ENCODE measurements at places on chromosomes 5 and 9.

- no peak for DNase-seq
These were observed 62.5 kb downstream of the RASGRF2 start for GRCh38 chr5:81022688-81023084.

DNA sequence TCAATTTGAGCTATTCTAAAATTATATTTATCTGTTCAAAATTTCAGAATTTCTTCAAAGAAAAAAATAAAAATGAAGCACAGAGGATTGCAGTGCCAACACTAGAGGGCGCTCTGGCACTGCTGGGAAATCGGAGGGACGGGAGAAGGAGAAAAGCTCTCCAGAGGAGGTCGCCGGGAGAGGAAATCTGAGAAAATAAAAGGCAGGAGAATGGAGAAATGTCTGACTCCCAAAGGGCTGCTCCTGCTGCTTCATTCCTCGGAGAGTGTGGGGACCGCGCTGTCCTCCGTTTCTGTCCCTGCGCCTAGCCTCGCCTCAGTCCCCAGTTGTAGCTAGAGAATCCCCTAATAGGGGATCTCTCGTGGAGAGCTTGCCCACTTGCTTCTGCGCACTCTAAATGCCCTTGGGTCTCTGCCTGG is 40.0 kb upstream of the ARSB start:
- DNase-seq: peak; percentile 64

- peak; percentile 83 for DNase-seq
These were observed 696 bp downstream of the ZFP62 start for GRCh38 chr5:180860273-180860886.

DNA sequence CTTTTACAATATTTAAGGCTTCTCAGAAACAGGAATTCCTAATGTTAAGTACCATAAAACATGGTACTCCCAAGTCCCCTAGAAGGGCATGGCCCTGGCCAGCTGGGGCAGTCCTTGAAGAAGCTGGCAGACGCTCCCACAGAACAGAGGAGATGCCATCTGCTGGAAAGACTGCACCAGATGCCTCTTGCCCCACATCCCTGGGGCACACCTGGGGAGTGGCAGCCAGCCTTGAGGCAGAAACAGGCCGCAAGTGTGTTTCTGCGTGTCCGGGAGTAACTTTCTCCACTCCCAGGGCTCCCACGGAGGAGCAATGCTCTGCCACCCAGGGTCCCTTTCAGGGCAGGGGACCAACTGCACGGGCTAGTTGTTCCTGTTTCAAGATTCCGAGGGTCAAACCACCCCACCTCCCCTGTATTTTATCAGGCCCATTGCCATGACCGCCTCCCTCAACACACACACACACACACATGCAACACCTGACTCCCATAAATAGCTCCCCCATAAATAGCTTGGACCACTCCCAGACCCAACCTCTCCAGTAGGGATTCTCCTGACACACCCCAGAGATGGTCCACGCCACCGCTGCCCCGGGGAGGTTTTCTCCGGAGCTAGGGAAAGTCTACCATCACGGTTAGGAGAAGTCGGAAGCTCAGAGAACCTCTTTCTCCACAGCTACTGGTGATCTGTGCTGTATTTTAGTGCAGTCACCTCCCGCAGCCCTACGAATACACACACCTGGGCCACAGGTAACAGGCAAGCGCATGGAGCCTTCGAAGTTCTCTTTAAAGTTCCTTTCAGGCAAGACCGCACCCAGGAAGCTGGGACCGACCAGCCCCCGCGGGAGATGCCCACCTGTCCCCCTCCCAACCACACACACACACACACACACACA is 1.5 kb downstream of the SPOCK1 start:
- DNase-seq: peak; percentile 3

DNA sequence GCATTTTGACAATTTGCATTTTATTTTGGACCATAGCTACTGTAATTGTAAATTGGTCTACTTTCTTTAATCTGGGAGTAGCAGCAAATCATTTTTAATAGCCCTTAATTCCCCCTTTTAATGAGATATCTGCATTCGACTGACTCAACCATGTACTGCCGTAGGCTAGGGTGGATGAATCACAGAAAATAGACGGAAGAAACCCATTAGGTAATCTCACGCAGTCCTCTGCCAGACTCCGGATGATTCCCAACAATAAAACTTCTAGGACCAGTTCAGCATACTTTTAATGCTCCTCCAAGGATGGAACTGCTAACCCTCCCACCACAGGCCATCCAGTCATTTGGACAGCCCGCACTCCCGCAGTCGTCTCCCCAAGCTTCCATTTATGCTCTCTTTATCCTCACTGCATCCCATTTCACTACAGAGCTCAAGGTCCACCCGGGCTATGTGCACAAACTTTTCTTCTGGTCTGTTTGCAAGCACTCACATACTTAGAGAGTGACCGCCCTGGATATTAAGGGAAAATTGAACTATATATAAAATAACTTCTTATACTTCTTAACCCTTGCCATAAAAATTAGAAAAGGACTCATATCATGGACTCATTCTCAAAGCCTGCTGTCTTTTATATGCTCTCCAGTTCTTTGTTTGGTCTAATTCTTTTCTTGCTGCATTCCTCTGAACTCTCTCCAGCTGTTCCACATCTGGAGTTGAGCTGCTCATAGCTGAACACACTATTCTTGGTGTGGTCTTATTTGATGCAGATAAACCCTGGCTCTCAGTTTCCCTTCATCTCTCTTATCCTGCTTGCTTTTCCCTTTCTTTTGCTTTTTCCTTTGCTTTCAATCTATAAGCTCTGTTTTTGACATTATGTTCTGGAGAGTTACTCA is 326.6 kb downstream of the ARL15 start:
- DNase-seq: no peak

DNA sequence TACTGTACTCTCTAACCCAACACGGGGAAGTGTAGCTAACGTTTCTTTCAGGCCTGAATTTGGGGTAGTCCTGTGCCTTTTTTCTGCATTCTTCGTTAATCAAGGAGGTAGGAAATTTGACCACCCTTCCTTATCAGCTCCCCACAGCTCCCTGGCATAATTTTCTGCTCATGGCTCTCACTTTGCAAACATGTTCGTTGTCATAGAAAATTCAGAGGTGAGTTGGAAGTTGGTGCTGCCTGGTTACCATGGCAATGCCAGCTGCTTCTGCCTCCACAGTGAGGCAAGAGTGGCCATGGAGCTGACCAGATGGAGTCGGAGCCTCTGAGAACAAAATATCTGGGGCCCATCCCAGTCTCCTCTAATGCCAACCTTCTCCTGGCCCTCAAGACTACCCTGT is 116.6 kb upstream of the BOD1 start:
- no peak for DNase-seq

- DNase-seq: no peak
These were observed 570 bp downstream of the CREBRF start for GRCh38 chr5:173056783-173057061.

DNA sequence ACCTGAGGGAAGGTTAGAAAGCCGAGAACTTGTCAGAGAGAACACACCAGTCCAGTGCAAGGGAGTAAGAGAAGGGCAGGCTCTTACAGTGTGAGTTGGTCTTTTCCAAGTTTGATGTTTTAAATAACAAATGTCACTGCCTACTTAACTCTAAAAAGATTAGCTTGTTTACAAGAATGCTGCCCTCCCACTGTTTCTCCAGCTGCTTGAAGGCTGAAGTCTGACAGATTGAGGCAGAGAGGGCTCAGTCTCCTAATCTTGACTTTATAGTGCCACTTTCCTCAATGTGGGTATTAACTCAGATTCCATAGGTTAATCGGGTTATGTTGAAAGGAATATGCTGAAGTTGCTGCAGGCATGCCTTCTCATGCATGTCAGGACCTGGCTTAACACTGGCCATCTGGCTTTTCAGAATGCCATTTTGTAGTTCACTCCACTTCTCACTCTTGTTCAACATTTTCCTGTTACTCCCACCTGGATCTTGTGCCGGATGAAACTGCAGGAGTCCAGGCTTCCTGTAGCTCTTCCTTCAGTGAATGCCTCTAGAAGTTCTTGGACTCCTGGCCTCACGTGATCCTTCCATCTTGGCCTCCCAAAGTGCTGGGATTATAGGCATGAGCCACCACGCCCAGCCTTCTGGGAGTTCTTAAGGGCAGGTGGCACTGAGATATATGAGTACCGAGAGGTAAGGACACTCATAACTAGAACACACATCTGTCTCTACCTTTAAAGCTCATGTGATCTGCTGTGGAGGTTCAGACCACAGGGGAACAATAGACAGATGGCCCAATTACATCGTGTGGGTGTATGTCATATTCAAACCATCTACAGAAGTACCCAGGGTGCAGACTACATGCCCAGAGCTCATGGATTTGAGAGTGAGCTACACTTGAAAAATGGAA is 249.7 kb downstream of the ARHGAP26 start:
- peak; percentile 10 for DNase-seq

Data from ELF-1 (cell line).